ENCODE measurements at places on chromosomes 13 and 19. TPM values are rescaled to one million over a fixed set of nuclear protein-coding genes. Genes with fewer than 3 reads are reported as not detected.

The RASAL3 gene
- 64.5 TPM for total RNA-seq

The FSD1 gene
- total RNA-seq: 15.3 TPM

The SSC5D gene
- 0.53 TPM for total RNA-seq

The OSCAR gene
- 0.72 TPM for total RNA-seq

The KIR2DL4 gene
- total RNA-seq: not detected

The CDX2 gene
- total RNA-seq: not detected

The CD22 gene
- 7.0 TPM for total RNA-seq

The B3GNT3 gene
- total RNA-seq: 0.41 TPM

The ZNF878 gene
- total RNA-seq: 0.59 TPM

The KLF1 gene
- total RNA-seq: 0.46 TPM

The MISP gene
- total RNA-seq: not detected

The PABPC3 gene
- 0.29 TPM for total RNA-seq

The MISP3 gene
- 1.2 TPM for total RNA-seq

The CILP2 gene
- 0.31 TPM for total RNA-seq

Data from activated naive CD4-positive, alpha-beta T cell treated with anti-CD3 and anti-CD28 coated beads, Interleukin-2, amount 50 U/mL, for 72 hours (primary cell).